ENCODE measurements at places on chromosomes 7 and 10. TPM values are rescaled to one million over a fixed set of nuclear protein-coding genes. Genes with fewer than 3 reads are reported as not detected.

Gene C7orf57
- total RNA-seq, result 1.1 TPM

Gene IKZF1
- 225 TPM for total RNA-seq

DNA sequence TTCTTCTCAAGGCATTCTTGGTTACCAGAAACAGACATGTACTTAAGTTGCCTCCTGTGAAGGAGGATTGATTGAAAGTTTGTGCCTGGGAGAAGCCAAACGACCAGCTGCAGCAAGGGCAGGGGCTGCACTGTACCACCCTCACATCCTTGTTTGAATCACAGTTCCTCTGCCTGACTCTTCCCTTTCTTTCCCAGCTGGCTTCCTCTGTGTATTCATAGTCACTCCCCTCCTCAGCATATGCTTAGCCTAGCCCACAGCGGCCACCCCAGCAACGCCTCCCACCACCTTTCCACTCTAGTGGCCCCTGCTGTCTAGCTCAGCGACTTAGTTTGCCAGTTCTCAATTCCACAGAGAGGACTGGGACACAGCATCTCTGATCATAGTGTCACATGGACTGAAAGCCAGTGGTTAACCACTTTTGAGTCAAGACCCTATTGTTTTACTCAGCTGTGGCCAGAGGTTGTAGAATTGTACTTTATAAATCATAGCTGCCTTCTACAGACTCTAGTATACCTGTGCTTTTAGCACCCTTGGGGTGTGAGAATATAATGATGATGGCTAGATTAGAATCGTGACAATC, 643.0 kb downstream of the SUGCT start:
- DNase-seq, result no peak
- no peaks in the 10 kb centered on the region for H3K4me1 ChIP-seq
- H3K27ac ChIP-seq, result no peak overlapping the region
- H3K27me3 ChIP-seq, result no peaks in the 10 kb centered on the region
- no peak overlapping the region for H3K4me3 ChIP-seq

DNA sequence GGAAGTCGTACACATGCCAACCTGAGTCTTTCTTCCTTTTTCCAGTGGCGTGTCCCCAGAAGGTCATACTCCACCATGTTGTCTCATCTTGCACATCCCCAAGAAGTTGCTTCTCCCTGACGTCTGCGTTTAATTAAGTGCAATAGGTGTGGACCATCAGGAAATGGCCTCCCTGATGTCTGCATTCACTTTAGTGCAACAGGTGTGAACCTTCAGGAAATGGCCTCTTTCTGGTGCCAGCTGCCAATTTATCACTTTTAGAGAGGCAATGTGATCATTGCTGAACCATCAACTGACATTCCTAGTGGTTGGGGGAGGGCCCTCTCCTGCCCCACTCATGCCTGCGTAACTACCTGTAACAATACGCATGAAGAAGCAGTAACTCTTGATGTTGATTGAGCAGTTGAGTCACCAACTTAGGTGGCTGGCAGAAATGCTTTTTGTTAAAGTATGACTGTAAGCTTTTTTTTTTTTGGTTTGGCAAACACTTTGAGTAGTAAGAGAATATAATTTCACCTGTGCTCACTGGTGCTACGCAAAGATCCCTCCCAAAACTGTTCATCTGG, 25.8 kb downstream of the SCIN start:
- no peak overlapping the region for H3K27ac ChIP-seq
- DNase-seq, result no peak
- no peak overlapping the region for H3K4me3 ChIP-seq
- H3K27me3 ChIP-seq, result peaks cover 3% of the 10 kb centered on the region
- no peaks in the 10 kb centered on the region for H3K4me1 ChIP-seq

DNA sequence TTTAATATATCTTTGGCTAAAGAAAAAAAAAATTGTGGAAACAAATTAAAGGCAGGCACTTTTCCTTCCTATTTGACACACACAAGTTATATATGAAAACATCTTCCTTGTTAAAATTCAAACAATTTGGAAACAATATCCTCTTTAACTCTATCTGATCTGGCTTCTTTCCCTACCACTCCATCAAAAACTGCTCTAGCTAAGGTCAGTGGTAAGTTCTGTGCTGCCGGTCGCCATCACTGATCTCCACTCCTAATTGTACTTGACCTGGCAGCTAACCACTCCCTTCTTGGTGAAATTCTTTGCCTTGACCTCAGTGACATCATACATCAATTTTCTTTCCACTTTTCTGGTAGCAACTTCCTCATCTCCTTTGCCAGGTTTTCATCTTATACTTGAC, 47.9 kb upstream of the MRLN start:
- peaks cover 3% of the 10 kb centered on the region for H3K4me1 ChIP-seq
- no peak for DNase-seq
- H3K27me3 ChIP-seq, result no peaks in the 10 kb centered on the region
- no peak overlapping the region for H3K27ac ChIP-seq
- H3K36me3 ChIP-seq, result peaks cover 40% of the 10 kb centered on the region
- H3K4me3 ChIP-seq, result no peak overlapping the region
